ENCODE measurements at places on chromosomes 16 and 17.

- no peak for DNase-seq
These were observed 80.0 kb upstream of the NKD1 start for GRCh38 chr16:50467943-50468748.

DNA sequence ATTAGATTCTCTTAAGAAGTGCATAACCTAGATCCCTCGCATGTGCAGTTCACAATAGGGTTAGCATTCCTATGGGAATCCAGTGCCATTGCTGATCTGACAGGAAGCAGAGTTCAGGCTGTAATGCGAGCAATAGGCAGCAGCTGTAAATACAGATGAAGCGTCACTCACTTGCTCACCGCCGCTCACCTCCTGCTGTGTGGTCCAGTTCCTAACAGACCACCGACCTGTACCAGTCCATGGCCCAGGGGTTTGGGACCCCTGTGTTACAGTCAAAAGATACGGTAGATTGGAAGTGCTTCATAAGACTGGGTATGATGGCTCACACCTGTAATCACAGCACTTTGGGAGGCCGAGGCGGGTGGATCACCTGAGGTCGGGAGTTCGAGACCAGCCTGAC is 2.8 kb downstream of the STAT5A start:
- no peak for DNase-seq

GRCh38 chr17:17494870-17495535 is 1.2 kb downstream of the RASD1 start:
- no peak for DNase-seq

- no peak for DNase-seq
These were observed 27.1 kb upstream of the GCSH start for GRCh38 chr16:81123092-81123852.

- DNase-seq = no peak
These were observed 46.7 kb downstream of the C16orf82 start for GRCh38 chr16:27113341-27113841.

GRCh38 chr16:52843381-52843780 is 209.3 kb downstream of the CHD9NB start:
- DNase-seq = no peak

DNA sequence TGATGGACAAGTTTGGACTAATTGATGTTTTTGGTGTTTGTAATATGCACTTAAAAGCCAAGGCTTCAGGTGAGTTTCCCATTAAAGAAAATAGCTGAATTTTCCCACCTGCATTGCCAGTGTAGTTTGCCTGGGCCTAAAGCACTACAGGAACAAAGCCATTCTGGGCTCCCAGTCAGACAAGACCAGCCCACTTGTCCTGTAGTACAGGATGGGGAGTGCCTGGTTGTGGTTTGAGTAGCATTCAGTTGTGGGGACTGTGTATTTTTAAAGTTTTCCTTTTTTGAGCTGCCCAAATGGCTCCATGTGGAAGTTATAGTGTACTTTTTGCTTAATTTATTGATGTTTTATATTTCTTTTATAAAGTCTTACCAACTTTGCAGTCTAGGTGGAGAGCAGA is 91.7 kb downstream of the TANGO6 start:
- no peak for DNase-seq

GRCh38 chr17:40479754-40480480 is 21.5 kb downstream of the TNS4 start:
- no peak for DNase-seq

DNA sequence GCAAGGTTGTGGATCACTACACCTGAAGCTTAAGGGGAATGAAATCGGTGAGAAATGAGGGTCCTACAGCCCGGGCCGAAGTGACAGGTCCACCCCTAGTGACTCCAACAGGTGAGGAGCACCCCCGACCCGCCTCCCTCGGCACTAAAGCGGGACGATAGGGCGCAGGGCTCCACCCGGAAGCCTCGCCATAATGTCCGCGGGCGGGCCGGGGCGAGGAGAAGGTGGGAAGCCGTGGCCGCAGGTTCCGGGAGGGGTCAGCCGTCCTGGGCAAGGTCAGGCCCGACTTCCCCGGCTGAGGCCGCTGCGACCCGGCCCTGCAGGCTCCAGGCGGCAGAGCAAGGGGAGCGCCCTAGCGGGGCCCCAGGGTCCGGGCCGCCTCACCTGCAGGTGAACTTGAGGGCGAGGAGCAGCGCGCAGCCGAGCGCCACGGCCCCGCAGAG is 543 bp downstream of the TXNDC11 start:
- DNase-seq = no peak

- no peak for DNase-seq
These were observed 105.7 kb downstream of the SYCE1L start for GRCh38 chr16:77304877-77305276.

DNA sequence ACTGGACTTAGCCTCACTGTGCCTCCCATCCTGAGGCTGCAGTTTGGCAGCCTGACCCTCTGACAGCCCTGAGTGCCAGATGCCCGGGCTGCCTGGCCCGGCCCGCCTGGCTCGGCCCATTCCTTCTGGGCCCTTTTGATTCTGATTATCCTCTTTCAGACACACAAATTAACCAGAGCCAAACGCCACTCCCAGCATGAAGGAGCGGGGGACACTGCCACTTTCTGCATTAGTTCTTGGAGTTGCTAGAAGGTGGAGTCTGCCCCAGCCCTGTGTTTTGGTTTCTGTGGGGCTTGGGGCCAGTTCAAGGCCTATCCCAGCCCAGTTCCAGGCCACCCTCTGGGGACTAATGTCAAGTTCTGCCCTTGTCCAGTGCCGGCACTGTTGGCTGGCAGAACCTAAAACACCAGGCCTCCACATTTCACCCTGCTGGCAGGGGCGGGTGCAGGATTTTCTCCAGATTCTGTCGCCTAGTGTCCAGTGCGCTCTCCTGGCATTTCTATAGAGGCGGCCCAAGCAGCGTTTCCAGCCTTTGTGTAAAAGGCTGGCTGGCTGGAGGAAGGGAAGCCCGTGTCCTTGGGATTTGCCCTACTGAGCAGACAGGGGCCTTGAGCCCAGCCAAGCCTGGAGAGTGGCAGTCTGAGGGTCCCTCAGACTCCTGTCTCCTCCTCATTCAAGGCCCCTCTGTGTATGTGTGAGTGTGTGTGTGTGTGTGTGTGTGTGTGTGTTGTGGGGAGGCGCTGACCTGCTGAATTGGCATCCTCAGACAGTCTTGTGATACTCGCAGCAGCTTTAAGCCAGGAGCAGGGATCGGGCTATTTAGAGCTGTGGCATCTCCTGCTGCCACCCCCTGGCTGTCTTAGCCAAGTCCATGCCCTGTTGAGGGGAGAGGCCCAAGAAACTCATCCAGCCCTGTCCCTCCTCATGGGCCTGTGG is 21.4 kb downstream of the PLCD3 start:
- DNase-seq = no peak

GRCh38 chr17:70074236-70074830 is 692 bp upstream of the KCNJ16 start:
- DNase-seq = no peak

DNA sequence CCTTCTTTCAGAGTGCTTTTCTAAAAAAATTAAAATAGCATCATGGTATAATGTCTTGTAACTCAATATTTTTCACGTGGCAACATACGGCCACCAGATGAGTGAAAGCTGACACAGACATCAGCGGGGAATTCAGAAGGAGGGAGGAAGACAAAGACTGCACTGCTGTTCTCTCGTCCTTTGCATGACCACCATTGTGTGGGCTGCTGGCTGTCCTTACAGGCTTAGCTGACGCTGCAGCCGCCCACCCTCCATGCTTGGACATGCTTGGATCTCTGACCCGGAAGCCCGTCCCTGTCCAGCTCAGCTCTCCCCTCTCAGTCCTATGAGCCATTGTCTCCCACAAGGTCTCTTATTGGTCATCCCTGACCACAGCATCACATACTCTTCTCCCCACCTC is 11.4 kb upstream of the MLYCD start:
- DNase-seq = no peak

DNA sequence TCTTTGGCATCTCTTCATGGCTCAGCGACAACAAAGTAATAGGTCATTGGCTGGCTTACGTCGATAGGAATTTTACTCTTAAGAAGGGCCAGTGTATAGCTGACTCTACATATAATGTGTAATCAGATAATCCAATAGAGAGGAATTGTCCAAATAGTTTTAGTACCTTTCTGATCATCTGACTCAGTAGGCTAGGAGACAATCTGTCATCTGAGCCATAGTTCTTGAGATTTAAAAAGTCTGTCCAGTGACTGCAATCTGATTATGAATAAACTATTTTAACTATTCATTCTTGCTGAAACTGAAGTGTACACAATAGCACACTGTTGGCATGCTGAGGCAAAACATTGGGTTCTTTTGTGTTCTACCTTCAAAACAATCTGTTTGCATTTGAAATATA is 21.4 kb upstream of the NOL11 start:
- no peak for DNase-seq

DNA sequence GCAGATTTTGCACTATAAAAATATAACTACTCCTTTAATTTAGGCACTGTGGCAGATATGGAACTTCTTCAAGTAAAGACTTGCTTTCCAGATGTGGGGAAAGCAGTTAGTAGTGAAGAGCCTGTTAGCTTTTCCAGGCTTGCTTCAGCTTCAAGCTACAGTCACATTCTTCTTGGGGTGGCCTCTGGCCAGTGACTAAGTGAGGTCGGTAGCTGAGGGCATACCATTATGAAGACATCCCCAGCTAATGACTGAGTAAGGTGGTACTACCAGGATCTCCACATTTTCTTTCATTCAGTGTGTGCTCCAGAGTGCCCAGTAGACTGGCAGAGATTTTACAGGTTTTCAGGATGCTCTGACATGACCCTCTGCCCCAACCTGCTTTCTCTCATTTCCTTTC is 167.1 kb upstream of the KIF2B start:
- peak; percentile 20 for DNase-seq

- DNase-seq = no peak
These were observed 11.6 kb downstream of the AQP8 start for GRCh38 chr16:25228372-25228771.

DNA sequence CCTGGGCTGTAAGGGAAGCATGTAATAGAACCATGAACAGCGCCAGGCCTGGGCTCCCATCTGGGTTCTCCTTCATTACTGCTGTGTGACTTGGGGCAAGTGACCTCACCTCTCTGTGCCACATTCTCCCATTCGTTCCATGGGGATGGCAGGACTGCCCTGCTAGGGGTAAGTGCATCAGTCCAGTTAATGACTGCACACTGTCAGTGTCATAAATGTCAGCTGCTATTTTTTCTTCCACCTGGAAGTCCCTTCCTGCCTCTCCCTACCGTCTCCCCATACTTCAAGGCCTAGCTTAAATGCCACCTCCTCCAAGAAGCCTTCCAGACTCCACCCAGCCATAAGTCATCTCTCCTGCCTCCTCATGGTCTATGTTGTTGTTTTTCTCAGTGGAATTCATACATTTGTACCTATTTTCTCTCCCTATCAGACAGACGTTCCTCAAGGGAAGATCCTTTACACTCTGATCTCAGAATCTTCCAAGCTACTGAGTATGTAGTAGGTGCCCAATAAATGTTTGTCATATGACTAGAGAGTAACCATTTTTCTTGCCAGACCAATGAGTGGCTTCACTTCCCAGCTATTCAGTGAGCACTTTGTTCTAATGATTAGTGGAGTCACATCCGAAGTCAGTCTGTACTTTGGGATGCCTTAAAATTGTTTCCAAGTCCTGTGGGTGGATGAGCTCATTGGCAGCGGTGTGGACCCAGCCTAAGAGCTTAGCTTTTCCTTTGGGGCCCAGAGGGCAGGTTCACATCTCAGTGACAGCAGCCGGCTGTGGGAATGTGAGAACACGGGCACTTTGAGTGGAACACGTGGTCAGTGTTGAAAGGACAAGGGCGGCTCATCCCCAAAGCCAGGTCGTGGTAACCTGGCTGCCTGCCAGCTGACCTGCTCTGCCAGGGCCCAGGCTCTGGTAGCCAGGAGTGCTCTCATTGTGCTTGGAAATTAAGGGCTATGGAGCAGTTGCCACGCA is 147.5 kb upstream of the GSE1 start:
- DNase-seq = no peak

GRCh38 chr16:47196457-47196856 is 52.7 kb upstream of the NETO2 start:
- DNase-seq = no peak

DNA sequence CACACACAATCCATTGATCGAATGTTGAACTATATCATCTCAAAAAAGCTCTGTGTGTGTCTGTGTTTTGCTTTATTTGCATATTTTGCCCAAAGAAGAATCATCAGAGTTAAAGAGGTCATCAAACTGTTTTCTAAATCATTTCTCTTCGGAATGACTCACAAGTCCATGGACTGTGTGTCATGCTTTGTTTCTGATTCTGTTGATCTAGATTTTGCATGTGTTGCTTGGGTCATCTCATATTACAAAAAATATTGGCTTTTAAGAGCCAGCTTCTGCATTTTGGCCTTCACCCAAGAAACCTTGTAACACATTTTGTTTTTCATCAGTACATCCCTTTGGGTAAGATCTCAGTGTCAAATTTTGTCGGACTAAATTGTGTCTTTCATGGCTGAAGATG is 471.2 kb upstream of the HSBP1 start:
- DNase-seq = no peak

GRCh38 chr16:58497935-58498334 is 2.0 kb upstream of the NDRG4 start:
- no peak for DNase-seq

DNA sequence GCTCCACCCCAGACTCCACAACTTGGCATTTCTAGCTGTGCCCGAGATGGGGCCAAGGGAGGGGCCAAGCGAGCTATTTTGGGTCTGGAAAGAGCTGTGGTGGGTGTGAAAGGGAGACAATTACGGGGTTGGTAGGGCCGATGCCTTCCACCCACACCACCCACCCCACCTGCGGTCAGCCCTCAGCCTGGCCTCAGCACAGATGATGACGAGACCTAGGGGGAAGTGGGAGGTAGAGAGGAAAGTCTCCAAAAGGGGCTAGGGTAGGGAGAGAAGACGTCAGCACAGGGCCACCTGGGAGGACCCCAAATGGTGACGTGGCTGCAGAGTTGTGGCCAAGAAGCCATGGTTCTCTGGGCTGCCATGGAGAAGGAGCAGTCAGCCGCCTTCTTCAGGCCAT is 83.1 kb downstream of the SDK2 start:
- DNase-seq = no peak

Measured in HS-5 (cell line).